CD4-positive, alpha-beta T cell treated with Interleukin-15 for 4 hours (primary cell): ENCODE measurements at places on chromosomes 13 and 19.

DNA sequence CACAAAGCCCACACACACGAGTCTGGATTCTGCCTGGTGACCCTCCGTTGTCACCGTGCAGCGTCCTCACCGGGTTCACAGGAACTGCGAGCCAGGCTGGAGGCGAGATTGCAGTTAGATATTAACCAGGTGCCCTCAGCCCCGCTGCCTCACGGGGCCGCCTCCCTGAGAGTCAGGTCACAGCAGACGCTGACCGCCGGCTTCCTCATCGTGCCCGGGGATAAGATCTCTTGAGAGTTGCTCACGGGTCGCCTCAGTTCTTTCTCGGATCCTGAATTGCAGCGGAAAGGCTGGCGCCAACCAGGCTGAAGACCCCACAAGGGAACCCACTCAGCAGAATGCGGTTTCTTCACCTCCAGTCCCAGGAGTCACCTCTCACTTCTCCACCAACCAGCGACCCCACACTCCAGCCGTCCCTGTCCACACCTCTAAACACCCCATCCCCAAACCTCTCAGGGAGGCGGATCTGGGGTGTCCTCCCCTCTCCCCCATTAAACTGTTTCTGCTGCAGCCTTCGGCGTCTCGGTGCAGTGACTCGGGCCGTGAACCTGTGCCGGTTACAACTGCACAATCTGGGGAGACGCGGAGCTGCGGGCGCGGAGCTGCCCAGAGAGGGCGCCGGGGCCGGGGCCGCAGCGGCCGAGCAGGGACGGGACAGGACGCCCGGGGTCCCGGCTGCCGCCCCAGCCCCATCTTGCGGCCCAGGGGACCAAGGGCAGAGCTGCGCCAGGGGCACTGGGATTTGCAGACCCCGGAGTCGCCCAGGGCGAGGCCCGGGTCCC is 591 bp downstream of the ZNF823 start:
- DNase-seq = peak; percentile 19

DNA sequence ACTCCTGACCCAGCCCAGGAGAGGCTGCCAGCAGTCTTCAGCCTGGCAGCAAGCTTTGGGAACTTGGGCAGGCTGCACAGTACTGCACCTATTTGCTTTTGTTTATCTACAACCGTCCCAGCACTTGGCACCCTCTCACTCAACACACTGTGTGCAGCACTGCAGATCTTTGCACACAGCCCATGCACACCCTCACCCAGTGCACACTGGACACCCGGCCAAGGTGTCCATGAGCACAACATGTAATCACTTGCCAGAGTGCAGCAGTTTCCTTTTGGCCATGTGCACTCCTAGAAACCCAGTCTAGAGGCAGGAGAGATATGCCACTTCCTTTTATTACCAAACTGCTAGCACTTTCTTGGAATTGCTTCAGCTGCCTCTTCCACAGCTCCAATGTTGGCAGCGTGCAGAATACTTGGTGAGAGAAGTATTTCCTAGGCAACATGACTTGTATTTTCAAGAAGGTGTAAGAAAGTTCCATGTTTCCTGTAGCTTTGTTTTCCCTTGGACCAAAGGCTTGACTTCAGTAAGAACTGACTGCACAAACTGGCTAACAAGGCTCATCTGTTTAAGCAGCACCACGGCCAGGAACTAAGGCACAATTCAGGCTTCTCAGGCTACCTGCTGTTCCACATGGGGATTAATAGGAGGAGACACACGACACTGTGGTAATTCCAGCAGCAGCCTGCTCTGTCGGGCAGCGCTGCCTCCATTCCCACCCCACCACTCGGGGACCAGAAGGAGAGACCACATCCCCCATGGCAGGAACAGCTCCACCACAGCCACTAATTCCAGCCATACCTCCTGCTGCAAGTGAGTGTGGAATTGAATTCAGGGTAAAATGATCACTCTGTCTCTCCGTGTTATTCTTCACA is 15.3 kb downstream of the ATP7B start:
- no peak for DNase-seq

- DNase-seq = peak; percentile 91
Measured at GRCh38 chr13:41465241-41465847, 8.0 kb downstream of the RGCC start.

DNA sequence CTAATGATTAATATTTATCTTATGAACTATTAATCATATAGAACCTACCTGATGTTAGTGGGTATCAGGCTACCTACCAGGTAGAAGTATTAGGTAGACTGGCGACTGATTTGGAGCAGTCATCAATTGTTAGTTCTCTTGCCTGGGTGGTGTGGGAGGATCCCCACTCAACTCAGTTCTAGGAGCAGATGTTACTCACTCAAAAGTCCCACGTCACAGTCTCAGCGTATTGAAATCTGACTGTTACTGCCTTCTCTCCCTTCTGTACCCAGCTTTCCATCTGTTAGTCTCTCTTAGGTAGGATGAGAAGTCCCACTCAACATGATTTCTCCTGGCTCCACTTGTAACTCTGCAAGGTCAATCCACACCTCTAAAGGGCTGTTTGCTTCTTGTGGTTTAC is 102.7 kb downstream of the OLFM4 start:
- DNase-seq = no peak

GRCh38 chr13:24632382-24633121 is 47.7 kb upstream of the ATP12A start:
- no peak for DNase-seq

DNA sequence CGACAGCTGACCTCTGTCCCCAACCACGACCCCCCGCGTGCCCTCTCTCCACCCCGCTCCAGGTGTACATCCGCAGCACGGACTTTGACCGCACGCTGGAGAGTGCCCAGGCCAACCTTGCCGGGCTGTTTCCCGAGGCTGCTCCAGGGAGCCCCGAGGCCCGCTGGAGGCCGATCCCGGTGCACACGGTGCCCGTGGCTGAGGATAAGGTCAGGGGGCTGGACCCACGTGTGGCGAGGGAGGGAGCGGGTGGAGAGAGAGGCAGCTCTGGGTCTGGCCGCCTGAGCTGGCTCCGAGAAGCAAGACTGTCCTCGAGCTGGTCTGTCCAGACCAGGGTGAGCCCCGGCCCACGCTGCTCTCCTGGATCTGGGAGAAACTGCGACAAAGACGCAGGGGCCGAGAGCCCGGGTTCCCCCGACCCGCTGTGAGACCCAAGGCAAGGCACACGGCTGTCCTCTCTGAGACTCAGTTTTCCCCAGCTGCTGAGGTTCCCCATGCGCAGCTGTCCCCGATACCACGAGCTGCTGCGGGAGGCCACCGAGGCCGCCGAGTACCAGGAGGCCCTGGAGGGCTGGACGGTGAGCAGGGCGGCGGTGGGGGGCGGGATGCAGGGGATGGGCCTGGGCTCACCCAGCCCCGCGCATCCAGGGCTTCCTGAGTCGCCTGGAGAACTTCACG is 1.5 kb downstream of the ACP4 start:
- no peak for DNase-seq

DNA sequence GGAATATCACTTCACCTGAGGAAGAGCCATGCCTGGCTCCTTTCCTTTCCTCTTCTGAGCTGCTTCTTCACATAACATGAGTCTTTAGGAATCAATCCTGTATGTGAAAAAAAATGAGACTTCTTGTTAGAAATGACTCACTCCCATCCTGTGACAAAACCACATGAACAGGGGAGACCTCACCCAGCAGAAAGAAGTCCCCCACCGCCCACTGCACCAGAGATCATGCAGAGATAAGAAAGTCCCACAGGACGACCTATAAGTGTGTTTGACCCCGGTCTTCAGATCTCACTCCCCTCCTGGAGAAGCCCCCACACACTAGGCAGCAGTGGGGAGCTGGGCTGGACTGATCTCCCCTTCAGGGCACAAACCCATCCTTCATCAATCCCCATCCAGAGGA is 7.8 kb downstream of the ZNF600 start:
- DNase-seq = peak; percentile 42

DNA sequence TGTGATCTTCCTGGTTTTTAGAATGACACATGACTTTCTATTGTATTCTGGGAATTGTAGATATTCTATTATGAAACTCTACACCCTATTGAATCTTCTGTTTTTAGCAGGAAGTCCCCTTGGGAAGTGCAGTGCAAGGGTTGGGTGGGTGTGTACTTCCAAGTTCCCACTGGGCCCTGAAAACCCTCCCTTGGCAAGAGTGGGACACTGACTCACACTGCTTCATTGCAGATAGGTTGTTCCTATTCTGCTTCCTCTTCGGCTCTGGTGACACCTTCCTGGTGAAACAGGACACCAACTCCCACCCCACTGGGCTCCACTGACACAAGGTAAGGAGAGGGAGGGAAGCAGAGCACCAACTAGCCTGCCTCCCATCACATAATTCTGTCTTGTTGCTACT is 121.8 kb downstream of the KCTD12 start:
- DNase-seq = no peak

GRCh38 chr19:7751157-7751783 is 3.9 kb upstream of the CD209 start:
- DNase-seq = peak; percentile 52

DNA sequence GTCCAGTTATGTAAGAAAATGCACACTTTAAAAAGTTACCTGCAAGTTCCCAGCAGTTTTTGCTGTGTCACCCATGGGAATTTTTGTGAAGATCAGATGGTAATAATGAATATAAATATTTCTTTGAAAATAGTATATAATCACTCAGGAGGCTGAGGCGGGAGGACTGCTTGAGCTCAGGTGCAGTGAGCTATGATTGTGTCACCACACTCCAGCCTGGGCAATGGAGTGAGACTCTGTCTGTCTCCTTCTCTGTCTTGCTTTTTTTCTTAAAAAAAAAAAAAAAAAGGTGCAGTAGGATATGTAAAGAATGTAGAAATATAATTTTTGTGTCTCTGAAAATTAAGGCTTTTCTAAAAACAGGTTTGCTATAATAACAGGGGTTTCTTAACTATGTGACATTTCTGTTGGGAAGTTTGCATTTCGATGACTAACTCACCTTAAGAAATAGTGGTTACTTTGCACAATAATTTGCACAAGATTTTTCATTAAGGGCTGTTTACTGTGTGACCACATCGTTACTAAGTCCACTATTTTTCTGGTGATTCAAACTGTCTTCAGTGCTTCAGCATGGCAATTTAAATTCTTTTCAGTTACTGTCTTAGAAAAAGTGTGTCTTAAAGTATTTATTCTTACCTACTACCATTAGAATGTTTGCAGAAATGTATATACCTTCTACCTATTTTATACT is 37.3 kb downstream of the DNAJC3 start:
- DNase-seq = no peak

- DNase-seq = peak; percentile 57
Measured at GRCh38 chr19:10074153-10074552, 12.0 kb upstream of the SHFL start.

DNA sequence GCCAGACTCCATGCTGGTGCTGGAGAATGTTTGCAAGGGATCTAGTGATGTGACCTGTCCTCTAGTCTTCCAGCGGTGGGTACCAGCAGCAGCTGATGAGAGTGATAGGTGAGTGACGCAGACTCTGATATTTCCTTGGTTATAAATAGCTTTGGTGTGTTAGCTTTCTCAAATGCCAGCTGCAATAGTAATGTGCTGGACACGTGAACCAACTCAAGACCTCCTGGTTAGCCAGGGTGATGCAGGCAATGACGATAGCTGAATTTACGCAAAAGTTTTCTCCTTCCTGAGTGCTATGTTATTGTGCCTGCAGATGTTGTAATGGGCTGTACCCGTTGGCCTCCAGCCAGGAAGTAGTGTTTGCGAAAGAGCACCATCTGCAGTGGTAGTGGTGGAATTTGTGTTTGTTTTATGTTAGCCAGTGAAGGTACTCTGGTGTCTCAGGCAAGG is 129.5 kb downstream of the CYSLTR2 start:
- no peak for DNase-seq

DNA sequence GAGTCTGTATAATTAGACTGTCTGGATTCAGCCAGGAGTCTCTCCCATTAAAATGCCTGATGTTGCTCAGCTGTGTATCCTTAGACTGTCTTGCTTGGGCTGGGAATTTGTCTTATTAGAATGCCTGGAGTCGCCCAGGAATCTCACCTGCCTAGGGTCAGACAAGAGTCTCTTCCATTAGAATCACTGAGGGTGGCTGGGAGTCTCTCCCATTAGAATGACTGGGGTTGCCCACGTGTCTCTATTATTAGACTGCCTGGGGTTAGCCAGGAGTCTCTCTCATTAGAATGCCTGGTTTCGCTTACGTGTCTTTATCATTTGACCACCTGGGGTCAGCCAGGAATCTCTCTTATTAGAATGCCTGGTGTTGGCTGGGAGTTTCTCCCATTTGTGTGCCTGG is 1450.0 kb downstream of the UQCRFS1 start:
- no peak for DNase-seq

- no peak for DNase-seq
Measured at GRCh38 chr13:109918179-109918711, 131.9 kb upstream of the IRS2 start.

- DNase-seq = no peak
Measured at GRCh38 chr19:32811151-32811550, 58.4 kb downstream of the SLC7A9 start.

GRCh38 chr19:41263042-41263849 is 926 bp upstream of the HNRNPUL1 start:
- DNase-seq = peak; percentile 80

DNA sequence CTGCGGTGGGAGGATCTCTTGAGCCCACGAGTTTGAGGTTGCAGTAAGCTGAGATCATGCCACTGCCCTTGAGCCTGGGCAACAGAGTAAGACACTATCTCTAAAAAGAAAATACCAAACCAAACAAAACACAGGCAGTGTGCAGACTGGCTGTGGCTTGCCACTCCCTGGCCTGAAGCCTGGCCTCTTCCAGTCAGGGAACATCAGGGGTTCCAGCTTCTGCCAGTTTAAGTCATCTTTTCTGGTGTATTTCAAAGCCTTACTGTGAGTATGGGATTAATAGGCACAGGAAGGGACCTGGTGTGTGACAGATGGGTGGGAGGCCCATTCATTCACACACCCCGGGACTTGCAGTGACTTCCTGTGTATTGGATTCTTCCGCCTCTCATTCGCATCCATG is 27.0 kb upstream of the F2RL3 start:
- no peak for DNase-seq

GRCh38 chr19:46451352-46451751 is 20.0 kb downstream of the PNMA8A start:
- DNase-seq = no peak

DNA sequence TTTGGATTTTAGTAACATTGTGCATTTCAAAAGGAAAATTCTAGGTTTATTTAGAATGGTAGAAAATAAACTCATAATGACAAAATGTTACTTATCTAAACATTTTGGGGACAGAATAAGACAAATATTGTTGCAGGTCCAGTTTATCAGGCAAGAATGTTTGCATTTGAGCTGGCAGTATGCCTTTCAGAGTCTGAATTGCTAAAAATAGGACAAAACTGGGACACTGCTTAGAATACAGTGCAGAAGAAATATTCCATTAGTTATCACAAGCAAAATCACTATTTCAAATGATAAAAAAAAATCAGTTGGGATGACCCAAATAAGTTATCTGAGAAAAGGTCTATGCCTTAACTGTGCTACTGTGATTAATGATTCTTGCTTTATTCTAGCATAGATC is 870.3 kb upstream of the MIR17HG start:
- no peak for DNase-seq

- peak; percentile 30 for DNase-seq
Measured at GRCh38 chr13:51861723-51862300, at the start of gene CCDC70. TSS of gene CCDC70 (plus strand) at chr13:51861969. CDS start at chr13:51865412, 3,443 bp downstream.

GRCh38 chr19:35945121-35945790 is 9.1 kb downstream of the LRFN3 start:
- no peak for DNase-seq

GRCh38 chr13:91725646-91726045 is 327.2 kb downstream of the GPC5 start:
- DNase-seq = no peak
